Smooth muscle cell of the umbilical artery (primary cell): ENCODE measurements at places on chromosomes 4 and X. TPM values are rescaled to one million over a fixed set of nuclear protein-coding genes. Genes with fewer than 3 reads are reported as not detected.

The CLDN22 gene
- not detected in 2 replicates for total RNA-seq

The SPANXB1 gene
- not detected in 2 replicates for total RNA-seq

The INTS12 gene
- 17.2 TPM in 2 replicates for total RNA-seq

The TCEAL6 gene
- not detected in 2 replicates for total RNA-seq

The SMIM31 gene
- not detected in 2 replicates for total RNA-seq

The DCAF4L1 gene
- total RNA-seq: under 0.01 and 0.23 TPM in 2 replicates

The RPA4 gene
- total RNA-seq: 0.59 and 0.92 TPM in 2 replicates

The KDR gene
- total RNA-seq: 0.88 and 6.8 TPM in 2 replicates

The JCHAIN gene
- total RNA-seq: 1.2 TPM in 1 of 2 replicates, not detected in the other

The NPFFR2 gene
- not detected in 2 replicates for total RNA-seq
